SIG-M5 (cell line): ENCODE measurements at places on chromosomes 3 and 15.
A peak's percentile ranks its signal among the peaks of the same experiment; 100 is the strongest.

DNA sequence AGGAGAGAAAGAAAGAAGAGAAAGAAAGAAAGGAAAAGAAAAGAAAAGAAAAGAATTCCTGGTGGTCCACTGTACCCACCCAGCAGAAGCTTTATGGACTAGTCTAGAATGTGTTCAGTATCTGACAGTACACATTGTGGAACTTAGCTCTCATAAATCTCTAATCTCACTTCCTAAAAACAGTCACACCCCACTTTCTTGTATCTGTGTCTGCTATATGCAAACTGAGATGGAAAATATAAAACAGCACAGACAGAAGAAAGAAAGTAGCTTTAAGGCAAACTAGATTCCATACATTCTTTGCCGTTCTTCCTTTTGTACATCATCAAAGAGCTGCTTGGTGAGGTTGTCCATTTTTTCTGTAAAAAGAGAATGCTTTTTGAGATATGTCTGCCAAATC, 41.1 kb upstream of the GNB5 start:
- DNase-seq = no peak

DNA sequence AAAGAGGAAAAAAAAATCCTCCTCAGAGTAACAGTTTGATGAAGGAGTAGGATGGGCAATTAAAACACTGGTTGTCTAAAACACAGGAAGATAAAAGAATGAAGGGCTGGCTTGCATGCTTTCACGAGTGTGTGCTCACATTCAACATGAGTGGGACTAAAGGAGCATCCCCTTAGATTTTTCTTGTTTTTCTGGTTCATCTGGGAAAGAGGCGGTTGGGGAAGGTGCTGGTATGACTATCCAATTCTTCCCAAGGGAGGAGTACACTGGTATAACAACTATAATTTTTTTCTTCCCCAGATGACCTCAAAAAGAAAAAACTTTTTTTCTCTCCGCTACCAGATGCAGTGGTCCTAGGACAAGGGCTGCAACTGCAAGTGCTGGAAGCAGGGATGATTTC, 143.7 kb downstream of the MYO9A start:
- no peak for DNase-seq

- DNase-seq = no peak
Measured at GRCh38 chr3:61831973-61832372, 270.6 kb downstream of the PTPRG start.

- no peak for DNase-seq
Measured at GRCh38 chr15:90955624-90956273, 1.1 kb downstream of the RCCD1 start.

GRCh38 chr3:197460002-197460401, 95.8 kb downstream of the BDH1 start:
- no peak for DNase-seq

- DNase-seq = no peak
Measured at GRCh38 chr15:75460646-75461045, 9.2 kb upstream of the SIN3A start.

DNA sequence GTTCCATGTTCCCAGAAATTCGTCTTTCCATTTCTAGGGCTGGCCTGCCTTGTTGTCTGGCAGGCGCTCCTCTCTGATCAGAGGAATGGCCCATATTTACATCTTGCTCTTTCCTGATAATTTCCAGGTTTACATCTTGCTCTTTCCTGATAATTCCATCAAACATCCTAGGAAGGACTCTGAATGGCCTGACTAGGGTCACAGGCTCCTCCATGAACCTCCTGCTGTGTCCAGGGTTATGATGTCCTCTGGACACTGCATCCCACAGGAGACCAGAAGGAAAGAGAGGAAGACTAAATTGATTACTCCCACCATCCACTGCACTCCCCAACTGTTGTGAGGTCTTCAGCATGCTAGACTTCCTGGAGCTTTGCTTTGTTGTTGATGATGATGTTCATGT, 75.4 kb downstream of the CLSTN2 start:
- DNase-seq = no peak

DNA sequence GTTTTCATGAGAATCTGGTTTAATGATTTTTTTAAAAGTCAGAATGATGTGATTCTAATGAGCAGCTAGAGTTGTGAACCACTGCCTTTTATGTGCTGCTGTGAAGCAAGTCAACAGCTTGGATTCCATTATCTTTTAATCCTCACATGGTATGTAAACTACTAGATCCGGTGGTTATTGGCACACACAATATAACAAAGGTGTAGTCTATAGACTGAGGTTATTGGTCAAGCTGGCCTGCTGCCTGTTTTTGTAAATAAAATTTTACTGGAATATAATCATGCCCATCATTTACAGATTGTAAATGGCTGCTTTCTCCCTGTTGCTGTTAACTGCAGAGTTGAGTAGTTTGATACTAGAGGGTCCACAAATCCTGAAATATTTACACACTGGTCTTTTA, 103.1 kb downstream of the OTOL1 start:
- no peak for DNase-seq

GRCh38 chr3:161372321-161373260, 1.3 kb upstream of the SPTSSB start:
- no peak for DNase-seq

- no peak for DNase-seq
Measured at GRCh38 chr3:47193871-47194859, 30.3 kb upstream of the SETD2 start.

- DNase-seq = no peak
Measured at GRCh38 chr3:113234688-113235260, 23.4 kb downstream of the BOC start.

DNA sequence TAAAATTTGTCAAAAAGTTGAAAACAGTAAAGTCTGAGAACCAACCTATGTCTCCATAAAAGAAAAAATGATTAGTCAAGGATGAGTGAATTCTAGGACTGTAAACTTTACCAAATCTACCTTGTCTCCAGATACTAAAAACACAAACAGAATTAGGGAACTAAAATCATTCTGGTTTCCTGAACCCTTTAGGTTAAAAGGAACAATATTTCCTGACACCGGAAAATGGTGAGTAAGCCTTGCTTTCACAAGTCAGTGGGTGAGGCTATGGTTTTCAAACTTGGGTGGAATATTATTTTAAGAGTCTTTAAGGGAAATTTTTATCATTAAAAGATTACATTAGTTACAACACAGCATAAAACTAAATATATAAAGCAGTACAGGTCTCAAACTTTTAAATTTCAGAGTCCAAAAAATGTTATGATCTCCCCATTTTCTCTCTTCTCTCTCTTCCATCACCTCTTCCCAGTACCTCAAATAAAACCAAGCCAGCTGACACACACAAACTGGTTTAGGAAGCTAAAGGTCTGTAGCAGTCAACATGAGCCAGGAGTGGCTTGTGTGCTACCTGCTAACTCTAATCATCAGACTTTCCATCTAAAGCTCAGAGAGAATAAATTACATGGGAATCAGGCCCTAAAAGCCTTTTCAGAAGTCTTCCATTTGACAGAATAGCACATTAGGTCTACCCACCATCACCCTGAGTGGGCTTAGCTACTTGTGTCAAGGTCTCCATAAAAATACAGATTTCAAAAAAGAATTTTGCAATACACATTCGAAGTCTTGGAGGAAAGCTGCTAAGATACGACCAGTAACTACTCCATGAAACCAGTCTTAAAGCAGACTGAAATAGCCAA, 2.2 kb downstream of the SLC12A6 start:
- peak; percentile 13 for DNase-seq

DNA sequence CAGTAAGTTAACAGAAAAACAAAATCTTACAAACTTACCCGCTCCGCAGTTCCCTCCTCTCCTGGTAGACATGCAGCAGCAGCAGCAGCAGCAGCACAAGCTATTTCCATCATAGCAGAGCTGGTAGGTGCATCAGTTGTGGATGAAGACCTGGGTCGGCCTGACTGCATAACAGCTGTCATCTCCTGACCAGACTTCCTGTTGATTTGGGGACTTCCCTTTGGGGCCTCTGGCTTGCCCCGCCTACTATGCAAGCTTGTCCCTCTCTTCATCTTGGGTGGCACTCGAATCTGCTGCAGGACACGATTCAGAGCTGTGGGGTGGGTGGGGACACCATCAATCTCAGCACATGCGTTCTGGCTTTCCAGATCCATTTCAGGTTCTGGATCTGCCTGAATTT, 65.7 kb downstream of the TMCC1 start:
- DNase-seq = no peak

DNA sequence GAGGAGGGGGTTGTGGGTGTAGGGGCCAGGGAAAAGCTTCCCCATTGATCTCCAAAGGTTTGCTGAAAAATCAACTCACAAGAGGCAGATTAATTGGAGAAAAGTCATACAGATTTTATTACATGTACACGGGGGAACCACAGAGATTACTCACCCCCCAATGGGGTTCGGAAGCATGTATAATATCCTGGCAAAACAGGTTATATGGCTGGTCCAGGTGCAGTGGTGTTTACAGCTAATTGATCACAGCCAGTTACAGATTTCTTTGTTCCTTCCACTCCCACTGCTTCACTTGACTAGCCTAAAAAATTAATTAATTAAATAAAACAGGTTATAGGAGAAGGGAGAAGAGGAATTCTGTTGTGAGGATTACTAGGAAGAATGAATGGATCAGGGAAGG, 22.4 kb downstream of the PRKCI start:
- DNase-seq = no peak

DNA sequence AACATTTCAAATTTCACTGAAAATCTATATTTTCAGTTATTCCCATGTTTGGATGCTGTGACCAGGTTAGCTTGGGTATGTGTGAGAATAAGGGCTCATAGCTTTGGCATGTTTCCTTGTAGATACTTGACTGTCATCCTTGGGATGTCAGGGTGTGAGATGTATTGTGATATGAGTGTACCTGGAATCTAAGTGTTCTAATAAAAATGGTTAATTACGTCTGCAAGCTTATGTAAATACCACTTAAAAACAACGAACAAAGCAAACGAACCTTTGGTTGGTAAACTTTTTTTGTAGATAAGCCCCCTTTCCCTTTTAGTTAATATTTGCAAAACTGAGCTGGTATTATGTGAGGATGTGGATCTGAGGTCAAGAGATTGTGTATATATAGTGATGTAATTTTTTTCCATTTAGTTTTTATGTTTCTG, 63.5 kb downstream of the FNDC3B start:
- no peak for DNase-seq

DNA sequence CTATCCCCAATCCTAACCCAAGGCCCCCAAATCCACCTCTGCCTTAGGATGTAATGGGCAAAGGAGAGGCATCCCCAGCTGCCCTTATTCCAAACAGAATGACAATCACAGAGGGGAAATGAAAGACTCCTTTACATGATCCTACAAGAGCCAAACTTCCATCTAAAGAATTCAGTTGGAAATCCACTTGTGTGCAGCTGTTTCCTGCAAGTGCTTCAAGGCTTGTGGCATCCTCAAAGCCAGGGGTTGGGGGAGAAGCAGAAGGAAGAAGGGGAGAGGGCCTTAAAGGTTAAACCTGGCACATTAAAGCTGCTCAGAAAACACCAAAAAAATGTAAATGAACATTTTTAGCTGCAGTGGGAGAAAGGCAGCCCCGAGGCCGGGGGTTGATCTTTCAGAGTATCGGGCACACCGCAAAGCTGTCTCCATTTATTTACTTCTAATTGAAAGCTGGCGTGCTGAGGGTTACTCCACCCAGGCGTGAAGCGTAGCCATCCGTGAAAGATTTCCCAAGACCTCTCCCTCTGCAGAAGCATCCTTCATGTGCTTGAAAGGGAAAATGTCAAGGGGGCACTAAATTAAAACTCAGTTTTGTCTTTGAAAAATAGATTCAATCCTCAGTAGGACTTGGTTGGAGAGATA, 217.8 kb downstream of the SHQ1 start:
- DNase-seq = no peak

GRCh38 chr15:29266052-29266582, 3.5 kb downstream of the NSMCE3 start:
- no peak for DNase-seq

GRCh38 chr3:52493232-52494017, 1.7 kb upstream of the STAB1 start:
- DNase-seq = no peak

DNA sequence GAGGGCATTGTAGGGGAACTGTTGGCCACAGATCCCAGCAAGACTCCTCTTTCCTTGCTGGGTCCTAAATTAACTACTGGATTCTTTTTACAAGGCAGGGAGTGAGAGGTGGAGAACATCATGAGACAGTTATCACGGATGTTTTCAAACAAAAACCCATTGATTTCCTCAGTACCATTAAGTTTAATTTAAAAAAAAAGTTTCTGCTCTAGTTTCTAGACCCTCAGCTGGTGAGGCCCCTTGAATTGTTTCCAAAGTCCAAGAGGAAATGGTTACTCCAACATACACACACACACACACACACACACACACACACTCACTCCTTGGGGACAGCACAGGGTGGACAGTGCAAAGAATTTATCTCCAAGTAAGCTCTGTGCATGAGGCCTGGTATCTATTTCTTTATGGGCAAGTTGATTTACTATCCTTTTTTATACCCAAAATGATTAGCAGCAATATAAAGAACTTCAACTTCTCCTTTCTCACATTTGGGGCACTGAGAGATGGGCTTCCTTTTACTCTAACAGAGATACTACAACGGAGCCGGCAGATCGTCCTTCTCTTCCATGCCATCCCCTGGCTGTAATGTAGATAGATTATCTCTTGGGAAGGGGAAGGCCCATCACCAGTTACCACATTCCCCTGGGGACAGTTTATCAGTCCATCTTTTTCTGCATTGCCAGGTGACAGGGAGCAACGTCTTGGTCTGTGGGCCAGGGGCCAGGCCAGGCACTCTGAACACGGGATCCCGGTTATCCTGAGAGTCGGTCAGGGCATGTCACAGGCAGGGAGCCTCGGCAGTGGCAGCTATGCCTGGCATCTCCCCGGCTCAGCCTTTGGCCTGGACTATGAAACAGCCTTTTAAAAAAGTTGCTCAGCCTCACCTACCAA, 54.7 kb downstream of the CORO2B start:
- no peak for DNase-seq

- DNase-seq = no peak
Measured at GRCh38 chr3:109316162-109316730, at the start of gene DPPA2. Gene DPPA2 (minus strand): TSS chr3:109316517. CDS start chr3:109314542, 1,975 bp downstream.

GRCh38 chr3:138457863-138458735, 23.7 kb downstream of the ESYT3 start:
- no peak for DNase-seq

GRCh38 chr3:14521611-14522010, 18.5 kb downstream of the GRIP2 start:
- no peak for DNase-seq

DNA sequence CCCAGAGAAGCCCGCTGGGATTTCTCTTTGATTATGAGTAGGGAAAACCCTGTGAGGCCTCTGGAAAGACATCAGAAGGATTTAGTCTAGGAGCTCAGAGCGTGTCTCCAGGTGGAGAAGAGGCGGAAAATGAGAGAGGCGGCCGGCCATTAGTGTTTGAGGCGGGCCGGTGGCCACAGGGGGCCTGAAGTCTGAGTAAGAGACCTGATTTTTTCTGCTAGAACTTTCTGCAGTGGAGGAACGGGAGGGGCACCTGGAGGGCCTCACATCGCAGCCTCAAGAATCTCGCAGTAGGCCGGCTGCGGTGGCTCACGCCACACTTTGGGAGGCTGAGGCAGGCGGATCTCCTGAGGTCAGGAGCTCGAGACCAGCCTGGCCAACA, 28.5 kb downstream of the KLHDC8B start:
- no peak for DNase-seq

DNA sequence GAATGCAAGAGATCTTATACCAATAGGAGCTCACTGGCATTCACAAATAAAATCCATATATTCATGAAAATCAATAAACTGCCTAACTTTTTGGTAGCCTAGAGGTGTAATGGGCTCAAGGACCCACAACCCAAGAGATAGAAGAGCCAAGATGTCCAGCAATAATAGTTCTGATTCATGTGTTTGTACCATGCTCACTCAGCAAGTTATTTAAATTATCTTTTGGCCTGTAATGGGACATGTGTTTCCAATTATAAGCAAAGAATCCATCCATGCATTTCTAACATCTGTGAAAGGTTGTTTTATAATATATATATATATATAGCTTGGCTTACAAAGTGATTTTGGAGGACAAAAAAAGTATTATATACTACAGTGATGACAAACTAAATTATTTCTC, 29.7 kb upstream of the SHC4 start:
- no peak for DNase-seq
